ENCODE measurements at places on chromosomes 3 and 15.

DNA sequence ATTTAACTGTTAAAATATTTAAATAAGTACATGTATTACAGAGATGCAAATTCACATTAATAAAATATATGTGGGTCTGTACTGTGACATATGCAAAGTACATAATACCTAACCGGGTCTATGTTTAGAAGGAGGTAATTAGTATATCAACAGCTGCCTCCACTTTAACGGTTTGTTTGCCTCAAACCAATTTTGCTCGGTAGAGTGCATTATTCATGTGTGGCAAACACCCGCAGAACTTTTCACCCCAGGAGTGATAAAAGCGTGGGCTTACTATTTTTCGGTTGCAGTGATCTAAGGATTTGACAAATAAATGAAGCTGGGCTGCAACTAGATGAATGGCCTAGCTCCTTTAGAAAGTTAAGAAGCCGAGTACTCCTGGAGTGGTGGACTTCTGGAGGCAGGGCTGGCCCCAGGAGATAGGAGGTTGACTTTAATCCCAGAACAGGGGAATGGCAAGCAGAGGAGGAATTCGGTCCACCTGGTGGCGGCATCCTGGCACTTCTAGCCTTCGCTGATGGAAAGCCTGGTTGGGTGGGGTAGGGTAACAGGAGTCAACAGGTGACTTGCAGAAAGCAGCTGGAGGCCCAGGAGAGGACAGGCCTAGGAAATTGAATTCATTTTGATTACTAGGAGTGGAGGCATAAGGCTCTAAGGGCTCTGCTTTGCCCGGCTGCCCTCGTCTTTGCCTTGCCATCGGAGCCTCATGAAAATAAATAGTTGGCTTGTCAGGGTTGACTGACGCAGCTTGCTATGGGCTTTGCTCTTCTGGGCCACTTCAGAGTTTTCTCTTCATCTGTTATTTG is 2.4 kb downstream of the SLCO3A1 start:
- no peak for DNase-seq

DNA sequence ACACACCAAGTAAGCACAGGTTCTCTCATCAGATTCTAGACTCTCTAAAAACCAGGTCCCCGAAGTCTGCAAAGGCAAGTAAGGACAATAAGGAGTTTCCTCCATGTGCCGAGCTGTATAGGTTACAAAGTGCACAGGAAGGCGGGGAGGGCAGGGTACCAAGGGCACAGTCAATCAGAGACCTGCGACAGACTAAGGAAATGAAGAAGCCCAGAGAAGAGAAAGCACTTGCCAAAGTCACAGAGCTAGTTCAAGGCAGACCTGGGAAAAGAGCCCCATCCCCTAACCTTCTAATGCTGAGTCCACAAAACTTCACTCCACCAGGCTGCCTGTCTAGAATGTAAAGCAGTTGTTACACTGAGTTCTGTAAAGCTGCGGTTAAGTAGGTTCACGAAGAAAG is 1.7 kb downstream of the SEC13 start:
- no peak for DNase-seq

DNA sequence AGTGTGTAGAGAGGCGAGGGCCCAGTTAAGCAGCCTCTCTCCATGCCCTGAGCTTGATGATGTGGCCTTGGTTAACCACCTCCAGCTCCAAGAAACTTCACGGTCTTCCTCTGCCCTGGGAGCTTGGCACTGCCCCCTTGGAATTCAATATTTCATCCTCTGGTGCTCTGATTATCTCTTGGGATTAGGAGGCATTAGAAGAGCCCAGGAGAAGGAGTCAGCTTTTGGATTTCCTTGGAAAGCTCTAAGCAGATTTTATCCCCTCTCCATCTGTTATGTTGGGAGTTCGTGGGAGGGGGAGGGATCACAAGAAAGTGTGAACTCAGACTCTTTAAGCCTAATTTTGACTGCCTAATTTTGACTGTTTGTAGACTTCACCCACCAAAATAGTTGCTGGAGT is 132.7 kb upstream of the AGBL1 start:
- DNase-seq: no peak

- no peak for DNase-seq
These were observed 140.4 kb downstream of the CHDH start for GRCh38 chr3:53705774-53706173.

GRCh38 chr15:87487484-87487883 is 769.1 kb downstream of the NTRK3 start:
- no peak for DNase-seq

- no peak for DNase-seq
These were observed 132.7 kb downstream of the GHSR start for GRCh38 chr3:172315401-172316091.

DNA sequence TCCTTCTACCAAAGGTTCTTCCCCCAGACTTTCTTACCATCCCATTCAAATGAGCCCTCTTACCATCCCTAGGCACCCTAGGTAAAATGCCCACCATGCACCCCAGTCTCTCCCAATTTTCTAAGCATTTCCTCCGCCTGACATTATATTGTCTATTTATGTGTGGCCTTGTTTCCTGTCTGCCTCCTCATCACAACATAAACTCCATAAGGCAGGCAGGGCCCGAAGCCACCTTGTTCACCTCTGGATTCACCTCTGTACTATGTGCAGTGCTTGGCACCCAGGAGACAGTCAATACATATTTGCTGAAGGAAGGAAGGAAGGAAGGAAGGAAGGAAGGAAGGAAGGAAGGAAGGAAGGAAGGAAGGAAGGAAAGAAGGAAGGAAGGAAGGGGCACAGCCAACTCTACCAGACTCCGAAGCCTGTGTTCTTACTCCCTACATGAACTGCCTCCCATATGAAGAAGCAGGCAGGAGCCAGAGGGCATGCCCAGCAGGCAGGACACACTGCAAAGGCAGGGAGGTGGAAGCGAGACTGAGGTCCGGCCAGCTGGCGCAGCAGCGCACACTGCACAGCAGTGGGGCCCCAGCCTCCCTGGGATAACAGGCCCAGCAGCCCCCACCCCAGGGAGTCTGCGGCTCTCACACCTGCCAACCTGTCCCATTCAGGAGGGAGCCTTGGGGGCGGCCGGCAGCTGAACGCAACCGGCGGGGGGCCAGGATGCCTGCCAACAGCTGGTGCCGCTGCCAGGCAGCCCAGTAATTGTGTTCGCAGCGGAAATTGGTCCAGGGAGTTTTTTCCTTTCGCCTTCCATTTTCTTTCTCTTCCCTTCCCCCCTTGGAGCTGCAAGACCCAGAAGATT is 106.0 kb upstream of the LINGO1 start:
- DNase-seq: no peak

GRCh38 chr3:55894605-55895004 is 407.5 kb upstream of the WNT5A start:
- no peak for DNase-seq

DNA sequence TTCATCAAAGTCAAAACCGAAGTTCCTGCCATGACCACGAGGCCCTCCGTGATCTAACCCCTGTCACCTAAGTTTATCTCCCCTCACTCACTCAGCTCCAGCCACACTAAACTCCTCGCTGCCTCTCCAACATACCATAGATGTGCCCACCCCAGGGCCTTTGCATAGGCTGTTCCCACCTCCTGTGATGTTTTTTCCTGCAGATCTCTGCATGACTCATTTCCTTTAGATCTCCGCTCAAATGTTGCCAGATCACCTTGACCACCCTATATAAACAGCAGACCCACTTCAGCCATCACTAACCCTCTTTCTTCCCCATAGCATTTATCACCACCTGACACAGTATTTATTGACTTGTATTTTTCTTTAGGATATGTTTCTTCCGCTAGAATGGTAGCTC is 58.5 kb downstream of the HRH1 start:
- DNase-seq: no peak

DNA sequence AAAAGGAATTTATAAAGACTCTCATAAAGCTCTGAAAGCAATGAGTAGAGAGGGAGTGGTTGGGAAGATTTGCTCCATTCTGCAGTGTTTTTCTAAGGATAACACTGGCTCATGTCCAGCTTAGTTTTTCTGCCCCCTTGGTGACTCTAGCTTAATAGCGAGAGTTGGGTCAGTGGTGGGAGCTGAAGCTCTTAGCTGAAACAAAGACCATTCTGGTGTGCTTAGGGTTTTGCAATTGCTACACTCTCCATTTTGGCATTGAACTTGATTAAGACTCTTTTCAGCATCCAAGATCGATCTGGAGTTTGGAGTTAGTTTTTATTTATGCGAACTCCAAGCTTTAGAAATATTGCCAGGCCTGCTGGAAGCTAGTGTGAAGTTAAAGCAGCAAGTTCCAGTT is 98.0 kb downstream of the ATG7 start:
- DNase-seq: no peak

DNA sequence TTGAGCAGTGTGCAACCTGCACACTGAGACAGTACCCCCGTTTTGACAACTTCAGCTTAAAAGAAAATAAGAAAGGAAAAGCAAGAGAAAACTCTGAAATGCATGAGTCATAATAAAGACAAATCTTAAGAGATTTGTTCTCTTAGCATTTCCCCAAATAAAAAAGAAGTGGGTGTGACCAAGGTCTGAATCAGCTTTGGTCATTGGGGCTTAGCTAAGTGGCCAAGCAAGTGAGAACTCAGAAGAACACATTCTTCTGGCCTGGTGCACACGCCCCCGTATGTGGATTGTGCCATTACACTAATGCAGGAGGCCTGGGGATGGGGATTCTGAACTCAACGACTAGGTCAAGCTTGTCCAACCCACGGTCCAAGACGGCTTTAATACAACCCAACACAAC is 56.9 kb upstream of the PDZRN3 start:
- DNase-seq: no peak

DNA sequence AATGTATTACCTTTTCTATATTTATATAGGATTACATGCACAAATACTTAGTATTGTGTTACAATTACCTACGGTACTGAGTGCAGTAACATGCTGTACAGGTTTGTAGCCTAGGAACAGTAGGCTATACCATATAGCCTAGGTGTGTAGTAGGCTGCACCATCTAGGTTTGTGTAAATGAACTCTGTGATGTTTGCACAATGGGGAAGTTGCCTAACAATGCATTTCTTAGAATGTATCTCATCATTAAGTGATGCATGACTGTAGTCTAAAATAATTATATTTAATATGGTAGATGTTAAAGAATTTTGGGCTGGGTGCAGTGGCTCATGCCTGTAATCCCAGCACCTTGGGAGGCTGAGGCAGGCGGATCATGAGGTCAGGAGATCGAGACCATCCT is 281.0 kb downstream of the KLF13 start:
- DNase-seq: no peak

- no peak for DNase-seq
These were observed 3.8 kb upstream of the PRR20G start for GRCh38 chr3:127291611-127292010.

DNA sequence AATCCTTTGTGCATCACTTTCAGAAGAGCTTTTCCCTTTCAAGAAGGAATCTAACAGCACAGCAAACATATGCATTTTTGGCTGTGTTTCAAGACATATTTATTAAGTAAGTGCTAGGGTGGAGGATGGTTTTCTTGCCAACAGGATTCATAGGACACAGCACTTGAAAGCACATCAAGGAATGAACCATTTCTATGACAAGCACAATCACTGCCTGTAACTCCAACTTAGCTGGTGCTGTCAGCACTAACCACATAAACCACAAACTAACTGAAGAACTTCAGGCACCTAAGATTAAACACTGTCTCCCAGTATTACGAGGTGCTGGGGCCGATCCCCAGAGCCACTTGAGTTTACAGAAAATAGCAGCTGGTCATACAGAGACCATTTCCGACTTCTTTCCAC is 35.4 kb upstream of the SPRED1 start:
- DNase-seq: no peak

DNA sequence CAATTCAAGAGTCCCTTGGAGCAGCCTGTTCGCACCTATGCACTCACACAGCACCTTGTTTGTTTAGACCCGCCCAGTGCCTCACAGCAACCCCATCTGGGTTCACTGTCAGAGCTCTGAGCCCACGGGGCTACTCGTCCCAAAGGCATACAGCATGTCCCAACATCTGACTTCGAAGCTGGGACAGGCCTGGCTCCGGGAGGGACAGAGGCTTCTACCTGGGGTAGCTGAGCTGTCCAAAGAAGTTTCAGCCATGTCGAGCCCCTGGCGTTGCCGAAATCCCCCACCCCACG is 28.6 kb upstream of the CYP11A1 start:
- no peak for DNase-seq

GRCh38 chr3:104856741-104857140 is 510.0 kb upstream of the ALCAM start:
- no peak for DNase-seq

GRCh38 chr3:5428607-5429516 is 241.4 kb downstream of the EDEM1 start:
- no peak for DNase-seq

GRCh38 chr15:63401714-63402497 is 20.3 kb upstream of the CA12 start:
- DNase-seq: no peak

- no peak for DNase-seq
These were observed 22.2 kb upstream of the CLDN18 start for GRCh38 chr3:137987723-137988122.

- DNase-seq: no peak
These were observed 226.1 kb downstream of the TLE3 start for GRCh38 chr15:69871511-69872134.

GRCh38 chr15:93066834-93067648 is 22.0 kb downstream of the RGMA start:
- no peak for DNase-seq

- no peak for DNase-seq
These were observed 4.0 kb downstream of the ANKDD1A start for GRCh38 chr15:64915518-64916227.

DNA sequence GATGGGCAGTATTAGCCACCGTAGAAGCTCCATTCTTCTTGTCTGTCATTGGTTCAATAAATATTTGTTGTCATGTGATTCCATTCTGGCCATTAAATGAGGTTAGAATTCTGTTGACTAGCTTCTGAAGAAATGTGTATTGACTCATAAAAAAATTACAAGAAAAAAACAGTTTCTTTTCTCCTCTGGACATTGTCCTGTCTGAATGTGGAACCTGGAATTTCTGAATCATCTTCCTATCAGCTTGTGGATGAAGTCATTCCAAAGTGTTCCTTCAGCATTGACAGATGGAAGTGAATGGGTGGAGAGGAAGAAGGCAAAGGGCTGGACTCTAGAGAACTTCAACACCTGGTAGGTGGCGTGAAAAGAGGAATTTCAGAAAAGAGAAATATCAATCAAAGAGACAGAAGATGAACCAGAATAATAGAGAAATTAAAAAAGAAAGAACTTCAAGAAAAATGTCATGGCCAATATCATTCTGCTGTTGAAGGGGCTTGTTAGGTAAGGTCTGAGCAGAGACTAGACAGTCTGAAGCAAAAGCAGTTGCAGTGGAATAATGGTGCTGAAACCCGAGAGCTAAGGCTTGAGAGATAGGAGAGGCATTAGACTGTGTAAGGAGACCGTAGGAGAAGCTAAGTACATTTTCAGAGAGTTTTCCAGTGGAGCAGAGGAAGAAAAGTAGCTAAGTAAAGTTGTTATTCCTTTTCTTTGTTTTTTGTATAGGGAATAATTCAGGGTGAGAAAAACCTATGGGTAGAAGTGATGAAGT is 806.6 kb downstream of the SQOR start:
- no peak for DNase-seq
